ENCODE measurements at places on chromosomes 6 and 20. TPM values are rescaled to one million over a fixed set of nuclear protein-coding genes. Genes with fewer than 3 reads are reported as not detected.

Gene HS3ST5
- not detected for total RNA-seq

Gene SIRPD
- not detected for total RNA-seq

Gene PGC
- not detected for total RNA-seq

Gene HRH3
- not detected for total RNA-seq

Gene GHRH
- total RNA-seq, result not detected

Gene AIF1
- 117 TPM for total RNA-seq

Gene EFCAB8
- total RNA-seq, result 0.70 TPM

Gene SLC52A3
- not detected for total RNA-seq

Gene WTAP
- total RNA-seq, result 89.9 TPM

Gene OR2J2
- not detected for total RNA-seq

Gene CCN5
- total RNA-seq, result not detected

Gene NINL
- 5.5 TPM for total RNA-seq

Gene WFDC10B
- not detected for total RNA-seq

Gene RSPH4A
- total RNA-seq, result 0.12 TPM

Gene NRSN1
- total RNA-seq, result not detected

Gene HLA-DQB2
- 0.54 TPM for total RNA-seq

Gene BTNL2
- total RNA-seq, result not detected

Gene DEFB121
- not detected for total RNA-seq

Gene FAM162B
- not detected for total RNA-seq

Gene CST8
- total RNA-seq, result not detected

Gene PREX1
- total RNA-seq, result 30.6 TPM

Gene CTAGE9
- not detected for total RNA-seq

Gene GABRR1
- total RNA-seq, result not detected

Gene RAB22A
- total RNA-seq, result 11.8 TPM

Gene SCGN
- not detected for total RNA-seq

Gene LINC00237
- not detected for total RNA-seq

Gene SMPDL3A
- 1.4 TPM for total RNA-seq

Gene C6orf58
- not detected for total RNA-seq

Gene NAPB
- total RNA-seq, result 10.1 TPM

Gene BPIFB2
- total RNA-seq, result not detected

Gene ARHGAP18
- 7.7 TPM for total RNA-seq

Gene TFEB
- total RNA-seq, result 14.4 TPM

Gene DYNLT1
- total RNA-seq, result 91.0 TPM

Gene LHFPL5
- not detected for total RNA-seq

Gene ZNF165
- 2.1 TPM for total RNA-seq

Gene ADISSP
- total RNA-seq, result 45.0 TPM

Gene SYCP2
- 2.2 TPM for total RNA-seq

Gene SRSF12
- 0.48 TPM for total RNA-seq

Gene SRSF6
- 105 TPM for total RNA-seq

Gene SERINC1
- 51.5 TPM for total RNA-seq

Gene EDN1
- 0.30 TPM for total RNA-seq

Gene KIF6
- 0.29 TPM for total RNA-seq

Gene CHRNA4
- not detected for total RNA-seq

Gene MUC21
- total RNA-seq, result not detected

Gene GTSF1L
- not detected for total RNA-seq

Gene PIGU
- 13.2 TPM for total RNA-seq

Gene PHACTR1
- 0.29 TPM for total RNA-seq

Gene SFT2D1
- total RNA-seq, result 30.8 TPM

Gene OR2B6
- total RNA-seq, result not detected
